ENCODE measurements at places on chromosomes 16 and 17.

- DNase-seq: no peak
These were observed 26.1 kb upstream of the JPH3 start for GRCh38 chr16:87576171-87576570.

DNA sequence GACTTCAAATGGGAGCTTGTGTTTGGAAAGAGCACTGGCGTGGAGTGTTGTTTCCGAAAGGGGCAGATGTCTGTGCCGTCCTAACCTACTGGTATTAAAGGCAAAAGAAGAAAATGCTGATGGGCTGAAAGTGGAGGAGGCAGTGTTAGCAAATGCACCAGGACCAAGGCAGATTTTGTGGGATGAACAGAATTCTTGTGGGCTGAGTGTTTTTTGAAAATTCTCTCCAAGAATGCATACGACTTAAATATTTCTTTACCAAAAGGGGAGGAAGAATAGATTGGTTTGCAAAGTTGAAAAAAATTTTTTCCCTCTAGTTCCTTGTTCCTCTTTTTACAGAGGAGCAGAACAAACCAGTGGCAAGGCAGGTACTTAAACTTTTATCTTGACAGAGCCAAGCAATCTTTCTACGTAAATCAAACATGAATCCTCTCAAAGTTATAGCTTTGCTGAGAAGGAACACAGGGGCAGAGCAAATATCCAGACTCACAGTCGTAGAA lies 16.8 kb downstream of the MARCHF10 start:
- DNase-seq: no peak

GRCh38 chr16:3256146-3256865 lies at the start of gene MEFV:
Gene MEFV, minus strand, starts transcription at chr16:3256633. Its CDS starts 46 bp downstream, at chr16:3256587.
- no peak for DNase-seq

- no peak for DNase-seq
These were observed 156.0 kb upstream of the MAF start for GRCh38 chr16:79756571-79756970.

- DNase-seq: no peak
These were observed 76.2 kb downstream of the RBFOX1 start for GRCh38 chr16:7408700-7409365.

DNA sequence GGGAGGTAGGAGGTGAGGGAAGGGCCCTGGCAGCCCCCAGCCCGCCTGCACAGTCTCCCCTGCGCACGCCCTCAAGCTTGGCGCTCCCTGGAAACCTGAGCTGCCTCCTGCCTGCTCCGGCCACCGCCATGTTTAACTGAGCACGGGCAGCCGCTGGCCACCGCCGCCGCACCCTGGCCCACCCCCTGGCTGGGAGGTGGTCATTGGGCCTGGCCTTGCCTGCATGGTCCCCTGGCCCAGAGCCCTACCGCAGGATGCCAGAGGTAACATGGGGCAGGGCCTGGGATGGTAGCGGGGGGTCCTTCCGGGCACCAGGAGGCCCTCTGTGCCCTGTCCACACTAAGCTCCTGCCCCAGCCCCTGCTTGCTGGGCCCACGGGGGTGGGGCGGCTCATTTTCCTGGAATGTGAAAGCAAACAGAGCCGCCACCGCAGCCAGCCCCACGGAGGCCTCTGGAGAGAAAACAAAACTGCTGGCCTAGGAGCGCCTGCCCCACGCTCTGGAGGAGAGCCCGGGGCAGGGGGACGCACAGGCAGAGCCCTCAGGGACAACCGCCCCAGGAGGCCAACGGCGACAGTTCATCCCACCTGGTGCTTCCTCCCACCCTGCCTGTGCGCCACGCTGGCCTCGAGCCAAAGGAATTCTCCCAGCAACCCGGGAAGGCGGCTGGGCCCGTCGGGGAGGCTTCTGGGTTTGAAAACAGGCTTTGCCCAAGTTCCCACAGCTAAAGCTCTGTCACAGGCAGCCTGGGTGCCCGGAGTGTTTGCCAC lies 8.9 kb downstream of the NHERF2 start:
- no peak for DNase-seq

GRCh38 chr17:34252095-34252443 lies 3.0 kb upstream of the CCL2 start:
- DNase-seq: no peak

DNA sequence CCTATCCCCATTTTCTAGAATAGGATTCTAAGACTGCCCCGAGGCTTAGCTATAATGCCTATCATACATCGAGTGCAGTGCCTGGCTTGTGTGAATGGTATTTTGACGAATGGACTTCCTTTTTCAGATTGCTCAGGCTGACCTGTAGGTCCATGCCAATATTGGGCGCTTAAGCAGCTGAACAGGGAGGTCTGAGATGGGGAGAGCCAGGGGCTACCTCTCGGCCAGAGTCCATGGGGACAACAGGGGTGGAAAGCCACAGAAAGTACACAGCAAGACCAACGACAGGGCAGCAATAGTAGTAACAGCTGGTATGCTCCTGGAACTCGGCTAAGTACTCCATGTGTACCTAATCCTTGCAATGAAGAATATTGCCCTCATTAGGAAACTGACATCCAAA lies 91.7 kb upstream of the WSCD1 start:
- no peak for DNase-seq

DNA sequence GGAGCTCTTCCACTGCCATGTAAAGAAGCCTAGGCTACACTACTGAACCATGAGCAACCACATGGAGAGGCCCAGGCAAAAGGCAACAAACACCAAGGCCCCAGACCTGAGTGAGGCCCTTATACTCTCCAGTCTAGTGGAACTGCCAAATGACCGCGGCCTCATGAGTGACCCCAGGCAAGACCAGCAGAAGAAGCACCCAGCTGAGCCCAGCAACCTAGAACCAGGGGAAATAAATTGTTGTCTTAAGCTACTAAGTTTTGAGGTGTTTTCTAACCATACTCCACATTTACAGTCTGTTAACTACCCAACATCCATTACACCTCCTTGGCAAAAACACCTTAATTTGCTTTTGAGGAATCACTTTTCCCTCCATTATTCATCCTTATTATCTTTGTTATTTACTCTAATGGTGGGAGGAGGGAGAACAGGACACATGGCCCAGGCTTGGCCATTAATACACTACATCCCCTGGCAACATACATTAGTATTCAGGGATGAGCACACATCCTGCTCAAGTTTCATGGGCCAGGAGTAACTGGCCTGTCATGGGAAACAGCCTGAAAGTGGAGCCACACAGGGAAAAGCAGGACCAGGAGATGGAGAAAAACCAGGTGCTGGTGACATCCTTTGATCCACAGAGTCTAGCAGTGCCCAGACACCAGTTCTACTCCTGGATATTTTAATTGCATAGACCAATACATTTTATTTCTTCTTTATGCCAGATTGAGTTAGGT lies 26.2 kb downstream of the SLC39A11 start:
- no peak for DNase-seq
